Amygdala (tissue), 56 donors: ENCODE measurements at places on chromosomes 11 and 22.

GRCh38 chr11:10522921-10523320 lies 18.1 kb downstream of the RNF141 start:
- DNase-seq, result no peak

DNA sequence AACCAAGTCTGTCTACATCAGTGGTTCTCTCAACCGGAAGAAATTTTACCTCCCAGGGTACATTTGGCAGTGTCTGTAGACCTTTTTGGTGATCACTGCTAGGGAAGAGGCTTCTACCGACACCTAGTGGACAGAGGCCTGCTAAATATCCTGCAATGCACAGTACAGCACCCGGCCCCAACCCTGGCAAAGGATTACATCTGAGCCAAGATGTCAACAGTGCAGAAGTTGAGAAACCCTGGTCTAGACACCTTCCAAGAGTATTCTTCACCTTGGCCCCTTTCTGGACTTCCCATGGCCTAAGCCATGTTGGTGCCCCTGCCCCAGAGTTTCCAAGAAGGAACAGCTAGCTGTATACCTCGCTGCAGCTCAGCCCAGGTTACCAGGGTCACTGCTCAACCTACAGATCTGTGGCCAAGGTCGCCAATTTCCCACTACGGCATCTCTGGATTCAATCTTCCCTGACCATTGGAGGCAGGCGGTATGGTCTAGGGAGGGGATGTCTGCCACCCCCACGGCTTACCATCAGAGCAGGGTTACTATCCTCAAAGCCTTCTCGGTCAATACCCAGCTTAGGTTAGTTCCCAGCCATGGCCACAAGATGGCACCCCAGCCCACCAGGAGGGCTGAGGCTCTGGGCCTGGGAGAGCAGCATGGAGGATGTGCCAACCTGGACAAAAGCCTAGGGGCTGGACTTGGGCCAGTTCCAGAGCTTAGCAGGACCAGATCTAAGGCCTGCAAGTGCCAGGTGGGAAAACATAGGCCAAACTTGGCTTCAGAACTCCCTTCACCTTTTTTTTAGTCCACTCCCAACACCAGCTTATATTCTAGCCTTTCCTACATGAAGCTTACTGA lies 3.7 kb upstream of the KCNC1 start:
- peak; percentile 53 for DNase-seq

DNA sequence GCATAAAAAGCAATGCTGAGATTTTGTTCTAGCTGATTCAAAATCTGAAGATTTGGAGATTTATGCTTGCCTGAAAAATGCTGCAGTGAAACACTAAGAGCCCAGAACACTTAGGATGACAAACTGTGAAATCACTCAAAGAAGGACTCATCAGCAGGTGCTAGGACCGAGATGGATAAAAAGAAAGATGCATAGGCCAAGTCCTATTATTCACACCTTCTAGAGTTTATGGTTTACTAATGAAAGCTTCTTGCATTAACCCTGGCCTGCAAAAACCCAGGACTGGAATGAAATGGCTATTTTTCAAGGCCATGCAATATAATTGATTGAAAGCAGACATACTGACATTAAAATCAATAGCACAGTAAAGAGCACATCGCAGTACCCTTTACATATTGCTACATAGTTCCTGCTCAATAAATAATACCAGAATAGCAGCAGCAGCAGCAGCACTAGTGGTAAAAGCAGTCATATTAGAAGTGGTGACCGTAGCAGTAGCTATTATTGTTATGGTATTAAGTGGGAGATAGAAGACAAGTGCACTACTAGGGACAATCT lies 161.7 kb downstream of the RAB38 start:
- DNase-seq, result no peak

- DNase-seq, result no peak
Observed at GRCh38 chr11:12534549-12534948, 139.7 kb upstream of the TEAD1 start.

GRCh38 chr22:17077255-17077654 lies 7.5 kb upstream of the IL17RA start:
- no peak for DNase-seq

DNA sequence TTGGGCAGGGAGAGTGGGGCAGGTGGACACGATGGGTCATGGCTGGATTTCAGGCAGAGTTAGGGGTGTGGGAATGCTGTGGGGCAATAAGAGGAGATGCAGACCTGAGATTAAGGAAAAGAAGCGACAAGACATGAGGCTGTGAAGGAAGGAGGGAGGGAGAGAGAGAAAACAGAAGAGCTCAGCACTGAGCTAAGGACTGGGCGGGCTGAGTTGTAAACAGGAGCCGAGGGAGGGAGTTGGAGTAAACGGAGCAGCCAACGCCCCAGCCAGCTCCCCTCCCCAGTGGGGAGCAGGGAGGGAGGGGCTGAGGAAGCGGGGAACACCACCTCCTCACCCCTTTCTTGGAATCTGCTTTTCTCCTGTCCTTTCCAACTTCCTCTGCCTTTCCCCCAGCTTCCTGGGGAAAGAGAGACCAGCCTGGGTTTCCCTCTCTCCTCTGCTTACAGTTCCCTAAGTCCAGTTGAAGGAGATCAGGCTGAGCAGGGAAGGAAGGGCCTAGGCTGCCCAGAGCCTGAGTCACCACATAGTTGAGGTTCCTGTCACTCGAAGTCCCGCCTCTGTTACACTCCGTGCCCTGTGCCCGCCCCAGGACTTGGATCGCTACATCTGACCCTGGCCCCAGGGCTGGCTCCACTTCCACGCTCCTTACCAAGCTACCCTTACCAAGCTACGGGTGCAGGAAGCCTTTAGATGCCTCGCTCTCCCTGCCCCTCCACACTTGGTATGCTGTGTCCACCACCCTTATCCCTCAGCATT lies 6.7 kb upstream of the AHNAK start:
- peak; percentile 42 for DNase-seq

GRCh38 chr11:50080256-50080655 lies 47.6 kb downstream of the OR4C45 start:
- no peak for DNase-seq

DNA sequence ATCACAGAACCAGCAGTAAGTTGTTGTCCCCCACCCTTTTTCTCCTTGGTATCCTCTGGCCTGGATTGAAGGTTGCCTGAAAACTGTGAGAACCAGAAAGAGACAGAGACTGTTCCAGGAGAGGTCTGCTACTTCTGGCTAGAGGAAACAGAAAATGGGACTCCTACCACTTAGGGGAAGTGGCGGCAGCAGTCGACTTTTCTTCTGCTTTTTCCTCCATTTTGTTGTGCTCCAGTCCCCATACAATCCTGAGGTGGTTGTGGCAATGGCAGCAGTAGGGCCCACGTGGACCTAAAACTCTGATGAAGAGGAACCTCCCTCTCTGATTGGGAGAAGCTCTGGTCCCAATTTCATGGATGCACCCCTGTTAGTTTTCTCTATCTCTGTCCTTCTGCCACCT lies 76.0 kb upstream of the SORL1 start:
- DNase-seq, result no peak

- no peak for DNase-seq
Observed at GRCh38 chr22:27747396-27748221, 53.9 kb downstream of the MN1 start.

GRCh38 chr22:49933236-49934159 lies 15.1 kb downstream of the CRELD2 start:
- DNase-seq, result no peak

DNA sequence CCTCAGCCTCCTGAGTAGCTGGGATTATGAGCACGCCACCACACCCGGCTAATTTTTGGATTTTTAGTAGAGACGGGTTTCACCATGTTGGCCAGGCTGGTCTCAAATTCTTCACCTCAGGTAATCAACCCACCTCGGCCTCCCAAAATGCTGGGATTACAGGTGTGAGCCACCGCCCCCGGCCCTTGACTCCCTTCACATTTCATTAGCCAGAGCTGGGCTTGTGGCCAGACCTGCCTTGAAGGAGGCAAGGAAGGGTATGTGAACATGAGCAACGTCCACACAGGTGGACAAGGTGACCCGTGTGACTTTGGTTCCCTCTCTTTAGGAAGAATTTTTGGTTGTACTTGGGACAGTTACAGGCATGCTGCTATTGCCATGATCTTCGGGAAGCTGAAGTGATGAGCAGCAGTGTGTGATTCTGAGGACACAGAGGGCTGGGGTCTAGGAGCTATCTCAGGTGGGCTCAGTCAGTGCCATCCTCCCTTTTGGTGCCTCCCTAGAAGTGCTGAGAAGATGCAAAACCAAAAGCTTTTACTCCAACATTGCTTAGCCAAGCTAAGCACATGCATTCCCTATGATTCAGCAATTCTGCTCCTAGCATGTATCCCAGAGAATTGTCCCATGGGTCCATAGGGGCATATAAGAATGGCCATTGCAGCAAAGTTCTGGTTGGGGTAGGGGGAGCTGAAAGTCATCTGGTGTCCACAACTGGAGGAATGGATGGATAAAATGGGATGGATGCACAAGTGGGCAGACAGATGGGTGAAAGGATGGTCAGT lies 6.1 kb downstream of the AP5B1 start:
- no peak for DNase-seq

- DNase-seq, result no peak
Observed at GRCh38 chr11:70942593-70942992, 309.8 kb downstream of the SHANK2 start.

DNA sequence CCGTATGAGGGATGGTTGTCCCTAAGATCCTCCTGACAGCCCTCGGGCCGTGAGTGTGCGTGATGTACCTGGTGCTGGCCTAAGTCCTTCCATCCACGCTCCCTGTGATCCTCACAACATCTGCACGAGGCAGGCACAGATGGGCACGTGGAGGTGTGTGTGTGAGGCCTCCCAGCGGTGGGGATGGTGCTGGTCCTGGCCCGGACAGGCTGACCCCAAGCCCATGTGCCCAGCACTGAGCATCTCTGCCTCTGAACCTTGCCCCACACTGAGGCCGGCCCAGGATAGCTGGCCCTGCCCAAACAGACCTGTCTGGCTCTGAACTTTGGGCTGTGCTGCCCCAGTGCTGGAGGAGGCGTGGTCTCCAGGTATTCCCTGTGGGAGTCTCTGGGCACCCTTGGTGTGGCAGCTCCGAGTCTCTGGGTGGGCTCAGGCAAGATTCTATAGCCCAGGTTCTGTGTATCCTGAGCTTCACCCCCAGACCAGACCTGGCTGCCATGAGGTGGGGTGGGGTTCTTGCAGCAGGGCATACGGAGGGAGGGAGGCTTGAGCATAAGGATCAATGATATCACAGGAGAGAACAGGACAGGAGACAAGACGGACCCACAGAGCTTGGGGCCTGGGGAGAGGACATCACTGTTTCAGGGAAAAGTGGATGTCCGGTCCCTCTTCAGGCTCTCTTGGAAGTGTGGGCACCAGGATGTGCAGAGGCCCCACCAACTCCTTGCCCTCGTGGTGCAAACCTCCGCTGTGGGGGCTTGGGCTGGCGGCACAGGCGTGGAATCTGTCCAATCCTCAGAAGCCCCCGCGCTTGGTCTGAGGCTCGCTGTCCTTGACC lies 881.8 kb downstream of the BRD1 start:
- no peak for DNase-seq
